ENCODE measurements at places on chromosomes 4 and X.

DNA sequence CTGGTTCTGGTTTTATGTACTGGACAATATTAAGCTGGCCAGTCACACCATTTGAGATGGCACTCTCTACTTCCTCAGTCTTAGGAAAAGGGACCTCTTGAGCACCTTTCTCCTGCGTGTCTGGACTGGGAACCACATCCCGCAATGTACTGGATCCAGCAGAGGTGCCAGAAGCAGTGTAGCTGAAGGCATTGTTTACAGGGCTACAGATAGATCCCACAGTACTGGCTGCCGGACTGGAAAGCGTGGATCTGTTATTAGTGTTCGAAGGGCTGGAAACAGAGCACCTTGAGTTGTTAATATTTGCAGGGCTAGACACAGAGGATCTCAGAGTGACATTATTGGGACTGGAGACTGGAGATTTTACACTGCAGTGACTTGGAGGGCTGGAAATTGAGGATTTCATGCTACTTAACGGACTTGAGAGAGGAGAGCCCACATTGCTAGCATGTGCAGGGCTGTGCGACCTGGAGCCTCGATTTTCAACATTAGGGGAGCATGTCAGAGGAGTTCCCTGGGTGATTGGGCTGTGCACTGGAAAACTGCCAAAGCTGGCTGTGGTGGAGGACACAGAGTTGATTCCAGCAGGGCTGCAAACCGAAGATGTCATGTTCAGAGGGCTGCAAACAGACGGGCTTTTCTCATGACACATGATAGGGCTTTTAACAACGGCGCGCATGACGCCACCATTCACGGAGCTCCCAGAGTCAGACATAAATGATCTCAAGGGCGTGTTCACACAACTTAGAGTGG, 6.4 kb downstream of the NR3C2 start:
- DNase-seq: no peak

DNA sequence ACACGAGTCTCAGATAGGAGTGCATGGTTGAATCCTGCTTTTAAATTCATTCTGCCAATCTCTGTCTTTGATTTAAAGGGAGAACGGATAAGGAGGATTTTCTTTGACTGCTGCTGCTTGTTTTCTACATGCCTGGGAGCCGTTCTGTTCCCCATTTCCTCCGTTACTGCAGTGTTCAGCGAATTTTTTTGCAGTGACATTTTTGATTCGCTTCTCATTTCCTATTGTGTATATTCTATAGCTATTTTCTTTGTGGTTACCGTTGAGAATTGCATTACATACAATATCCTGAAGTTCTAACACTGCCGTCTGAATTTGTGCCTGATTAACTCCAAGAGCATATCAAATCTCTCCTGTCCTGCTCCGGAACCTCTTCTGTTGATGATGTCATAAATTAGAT, 14.8 kb upstream of the MAEA start:
- no peak for DNase-seq

DNA sequence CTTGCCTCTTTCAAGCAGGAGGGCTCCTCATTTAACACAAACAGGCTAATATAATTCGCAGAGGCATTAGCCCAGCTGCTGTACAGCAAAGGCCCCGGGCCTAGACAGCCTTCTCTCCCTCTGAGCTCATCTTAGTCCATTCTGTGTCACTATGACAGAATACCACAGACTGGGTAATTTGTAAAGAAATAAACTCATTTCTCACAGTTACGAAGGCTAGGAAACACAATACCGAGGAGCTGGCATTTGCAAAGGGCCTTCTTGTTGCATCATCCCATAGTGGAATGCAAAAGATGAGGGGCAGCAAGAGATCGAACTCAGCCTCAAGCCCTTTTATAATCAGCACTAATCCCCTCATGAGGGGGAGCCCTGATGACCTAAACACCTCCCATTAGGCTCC, 48.5 kb downstream of the TSPAN5 start:
- DNase-seq: no peak

GRCh38 chr4:41057467-41057866, 156.9 kb downstream of the APBB2 start:
- DNase-seq: no peak

DNA sequence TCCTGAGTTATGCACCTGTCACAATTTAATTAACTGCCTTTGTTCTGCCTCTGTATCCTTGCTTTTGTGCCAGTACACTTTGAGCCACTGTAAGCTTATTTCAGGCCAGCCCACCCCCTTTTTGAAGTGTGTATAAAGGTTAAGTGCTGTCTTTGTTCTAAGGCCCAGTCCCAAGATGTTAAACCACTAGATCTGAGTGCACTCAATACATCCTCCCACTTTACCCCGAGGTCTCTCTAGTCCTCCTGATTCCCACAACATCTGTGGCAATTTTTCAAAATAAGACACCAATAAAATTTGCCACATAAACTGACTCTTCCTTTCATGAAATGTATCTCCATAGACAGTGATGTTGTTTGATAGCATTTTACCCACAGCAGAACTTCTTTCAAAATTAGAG, 124.1 kb upstream of the SPIN4 start:
- DNase-seq: no peak

GRCh38 chr4:178086320-178086719, 644.1 kb upstream of the AGA start:
- DNase-seq: no peak

GRCh38 chr4:52685316-52685715, 26.2 kb upstream of the USP46 start:
- no peak for DNase-seq

DNA sequence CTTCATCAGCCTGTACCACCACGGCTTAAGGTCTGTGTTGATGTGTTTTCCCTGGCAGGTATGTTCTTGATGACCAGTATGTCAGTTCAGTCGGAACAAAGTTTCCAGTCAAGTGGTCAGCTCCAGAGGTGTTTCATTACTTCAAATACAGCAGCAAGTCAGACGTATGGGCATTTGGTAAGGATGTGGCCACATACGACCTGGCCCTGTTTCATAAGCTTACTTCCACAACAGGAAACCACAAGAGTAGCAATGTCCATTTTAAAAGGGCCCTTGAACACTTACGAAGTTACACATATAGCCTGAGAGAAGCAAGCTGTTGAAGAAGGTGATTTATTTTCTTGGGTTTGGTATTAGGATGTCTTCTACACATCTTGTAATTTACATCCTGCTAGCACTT, 46.1 kb downstream of the BMX start:
- no peak for DNase-seq

DNA sequence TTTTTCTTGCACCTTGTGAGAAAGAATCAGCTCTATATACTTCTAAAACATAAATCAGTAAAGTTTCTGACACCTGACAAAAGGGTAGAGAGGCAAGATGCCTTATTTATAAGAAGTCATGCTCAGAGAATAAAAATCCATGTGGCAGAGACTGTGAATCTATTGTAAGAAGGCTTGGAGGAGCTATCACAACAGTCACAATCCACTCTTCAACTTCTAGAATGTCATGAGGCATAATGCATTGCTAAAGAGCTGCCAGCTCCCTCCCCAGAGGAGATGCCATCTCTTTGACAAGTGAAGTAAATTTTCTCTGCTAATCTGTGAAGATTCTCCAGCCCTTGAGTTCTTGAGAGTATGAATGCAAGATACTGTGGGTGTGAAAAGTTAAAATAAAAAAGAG, 971.2 kb upstream of the IGFBP7 start:
- no peak for DNase-seq

DNA sequence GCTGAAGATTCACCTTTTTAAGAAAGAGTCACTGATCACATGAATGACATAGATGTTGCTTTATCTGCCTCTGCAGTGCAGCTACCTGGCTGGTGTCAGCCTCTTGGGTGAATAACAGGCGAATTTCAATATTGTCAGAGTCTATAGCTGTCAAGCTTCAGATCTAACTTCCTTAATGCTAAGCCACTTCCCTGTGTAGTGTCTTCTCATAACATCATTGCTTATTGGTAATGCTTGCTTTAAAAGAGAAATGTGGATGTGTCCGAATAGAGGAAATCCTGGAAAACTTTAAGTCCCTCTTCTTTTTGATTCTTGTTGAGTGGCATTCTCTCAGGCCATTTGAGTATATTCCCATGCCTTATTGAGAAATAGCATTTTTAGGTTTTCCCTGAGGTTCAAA, 7.3 kb upstream of the IGFBP7 start:
- no peak for DNase-seq

DNA sequence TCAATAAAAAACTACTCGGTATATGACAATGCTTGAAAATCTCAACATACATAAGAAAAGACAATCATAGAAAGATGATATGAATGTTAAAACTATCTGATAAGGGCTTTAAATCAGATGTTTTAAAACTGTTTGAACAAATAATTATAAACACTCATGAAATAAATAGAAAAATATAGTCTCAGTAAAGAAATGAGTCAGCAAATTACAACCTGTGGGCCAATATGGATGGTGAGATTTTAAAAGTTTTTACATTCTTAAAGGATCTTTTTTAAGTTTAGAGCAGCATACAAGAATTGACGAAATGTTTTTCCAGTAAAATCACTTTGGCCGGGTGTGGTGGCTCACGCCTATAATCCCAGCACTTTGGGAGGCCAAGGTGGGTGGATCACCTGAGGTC, 83.1 kb downstream of the TEX11 start:
- no peak for DNase-seq

GRCh38 chrX:67780694-67781109, 236.9 kb downstream of the AR start:
- DNase-seq: no peak

Measured in cerebellar nuclear complex (tissue), 1 donor.